ENCODE measurements at places on chromosomes 2 and 18.

DNA sequence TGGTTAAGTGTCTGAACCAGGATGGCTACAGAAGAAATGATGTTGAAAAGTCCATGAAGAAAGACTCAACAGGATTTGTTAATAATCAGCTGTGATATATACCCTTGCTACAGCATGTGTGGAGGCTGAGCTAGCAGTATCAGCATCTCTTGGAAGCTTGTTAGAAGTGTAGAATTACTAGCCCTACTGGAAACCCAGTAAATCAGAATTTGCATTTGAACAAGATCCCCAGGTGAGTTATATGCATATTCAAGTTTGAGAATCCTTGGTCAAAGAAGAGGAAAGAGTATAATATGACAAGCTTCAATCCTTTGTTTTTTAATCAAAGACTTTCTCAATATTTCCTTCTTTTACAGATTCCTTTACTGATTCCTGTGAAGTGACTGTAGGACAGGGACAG, 109.0 kb upstream of the KCNJ3 start:
- no peak for DNase-seq

- no peak for DNase-seq
Measured at GRCh38 chr2:184834699-184835397, 236.5 kb downstream of the ZNF804A start.

GRCh38 chr2:207149249-207150213, 16.2 kb downstream of the KLF7 start:
- no peak for DNase-seq

DNA sequence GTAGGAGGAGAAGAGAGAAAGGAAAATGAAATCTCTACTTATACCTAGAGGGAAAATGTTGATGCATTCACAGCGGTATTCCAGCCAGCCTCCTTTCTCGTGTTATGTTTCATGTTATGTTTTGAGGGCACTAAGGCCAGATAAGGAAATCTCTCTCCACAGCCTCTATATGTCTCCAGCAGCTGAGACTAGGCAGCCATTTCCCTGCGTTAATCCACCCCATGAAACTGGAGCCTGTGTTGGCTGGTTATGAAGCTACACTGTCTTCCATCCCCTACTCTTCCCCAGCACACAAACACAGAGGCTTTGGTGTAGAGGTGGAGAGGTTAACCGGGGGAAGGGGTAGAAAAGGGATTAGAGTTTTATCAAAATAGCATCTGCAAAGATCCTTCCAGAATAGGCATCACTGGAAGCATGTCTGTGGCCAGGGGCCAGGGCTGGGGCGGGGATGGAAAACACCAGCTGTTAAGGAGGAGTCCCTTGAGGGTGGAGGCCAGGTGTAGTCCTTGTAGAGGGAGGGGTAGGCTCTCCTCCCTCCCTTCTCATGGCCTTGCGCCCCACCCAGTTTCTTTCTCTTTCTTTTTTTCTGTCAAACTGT, 100.9 kb upstream of the TNP1 start:
- no peak for DNase-seq

DNA sequence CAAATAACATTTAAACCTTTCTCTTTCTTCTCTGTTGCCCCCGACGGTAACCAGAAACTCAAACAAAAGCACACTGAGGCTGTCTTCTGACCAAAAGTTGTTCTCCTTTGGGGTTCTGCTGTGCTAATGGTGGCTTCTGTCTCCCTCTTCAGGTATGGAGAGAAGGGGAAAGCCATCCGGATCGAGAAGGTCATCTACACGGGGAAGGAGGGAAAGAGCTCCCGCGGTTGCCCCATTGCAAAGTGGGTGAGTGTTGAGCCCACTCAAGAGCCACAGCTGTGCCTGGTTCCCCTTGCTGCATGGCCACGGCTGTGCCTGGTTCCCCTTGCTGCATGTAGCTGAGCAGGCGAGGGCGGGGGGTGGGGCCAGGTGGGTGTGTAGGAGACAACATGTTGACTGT, 67.4 kb downstream of the BOLA3 start:
- no peak for DNase-seq

DNA sequence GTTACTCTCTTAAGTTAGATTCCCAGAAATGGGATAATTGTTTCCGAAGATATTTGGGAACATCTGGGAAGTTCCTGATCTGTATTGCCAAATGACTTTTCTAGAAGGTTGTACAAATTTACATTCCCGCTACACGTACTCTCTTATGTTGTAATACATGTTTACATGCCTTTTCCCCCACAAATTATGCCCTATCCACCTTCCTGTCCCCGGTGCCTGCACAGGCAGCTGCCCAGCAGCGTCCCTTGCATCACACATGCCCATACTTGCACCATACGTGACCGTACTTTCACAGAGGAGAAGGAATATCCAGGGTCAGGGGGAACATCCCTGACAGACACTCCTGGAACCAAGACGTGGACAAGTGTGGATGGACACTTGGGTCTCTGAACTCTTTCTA, 24.2 kb upstream of the KLF11 start:
- DNase-seq, result no peak

GRCh38 chr2:42102024-42102590, 54.3 kb downstream of the PKDCC start:
- peak; percentile 41 for DNase-seq

DNA sequence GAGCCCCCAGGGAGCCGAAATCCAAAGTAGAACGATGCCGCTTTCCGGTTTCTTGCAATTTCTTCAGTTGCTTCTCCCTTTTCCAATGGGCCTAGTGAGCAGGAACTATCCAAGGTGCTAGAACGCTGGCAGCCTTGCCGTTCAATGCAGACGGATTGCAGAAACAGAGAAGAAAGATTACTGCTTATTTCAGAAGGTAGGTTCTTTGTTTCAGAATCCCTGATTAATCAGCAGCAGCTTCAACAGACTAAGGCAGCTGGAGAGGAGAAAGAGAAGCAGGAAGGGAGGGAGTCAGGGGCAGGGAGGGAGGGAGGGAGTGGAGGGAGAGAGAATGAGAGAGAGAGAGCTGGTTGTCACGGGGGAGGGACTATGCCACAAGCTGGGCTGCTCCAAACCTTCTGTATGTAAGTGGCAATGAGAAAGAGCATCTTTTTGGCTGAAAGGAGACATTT, 576 bp downstream of the NYAP2 start:
- DNase-seq, result peak; percentile 32

- no peak for DNase-seq
Measured at GRCh38 chr2:203693242-203693879, 13.1 kb upstream of the CD28 start.

DNA sequence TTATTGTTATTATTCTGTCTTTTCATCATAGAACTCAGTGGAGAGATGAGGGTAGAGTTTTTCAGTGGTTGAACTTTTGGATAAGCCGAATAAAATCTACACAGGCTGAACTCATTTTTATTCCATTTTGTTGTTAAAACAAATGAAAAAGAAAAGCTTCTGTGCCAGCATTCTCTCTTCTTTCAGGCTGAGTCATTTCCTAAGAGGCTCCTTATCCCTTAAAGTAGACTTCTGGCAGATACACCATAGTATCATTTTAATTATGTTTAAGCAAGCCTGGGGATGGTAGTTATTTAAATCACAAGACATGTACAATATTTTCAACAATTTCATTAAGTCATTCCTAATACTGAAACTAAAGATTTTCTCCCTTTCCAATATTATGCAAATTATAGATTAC, 1364.0 kb upstream of the NRXN1 start:
- DNase-seq, result no peak

- DNase-seq, result peak; percentile 45
Measured at GRCh38 chr2:156340804-156341451, 8.4 kb upstream of the NR4A2 start.

DNA sequence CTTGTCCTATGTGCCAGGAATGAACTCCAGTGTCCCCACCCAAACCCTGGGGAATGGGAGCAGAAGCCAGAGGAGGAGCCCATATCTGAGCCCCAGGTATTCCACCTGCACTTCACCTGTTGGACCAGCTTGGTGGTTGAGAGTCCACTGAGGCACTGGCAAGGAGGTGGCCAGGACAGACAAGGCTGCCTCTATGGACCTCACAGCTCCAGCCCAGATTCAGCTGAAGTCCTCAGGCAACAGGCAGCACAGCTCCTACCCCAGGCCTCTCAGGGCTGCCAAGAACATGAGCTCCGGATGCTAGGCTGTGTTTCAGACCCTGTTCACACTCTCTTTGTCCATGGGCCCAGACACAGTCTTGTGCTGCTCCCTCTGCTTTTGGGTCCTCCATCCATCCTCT, 2.9 kb upstream of the IL1F10 start:
- DNase-seq, result no peak

DNA sequence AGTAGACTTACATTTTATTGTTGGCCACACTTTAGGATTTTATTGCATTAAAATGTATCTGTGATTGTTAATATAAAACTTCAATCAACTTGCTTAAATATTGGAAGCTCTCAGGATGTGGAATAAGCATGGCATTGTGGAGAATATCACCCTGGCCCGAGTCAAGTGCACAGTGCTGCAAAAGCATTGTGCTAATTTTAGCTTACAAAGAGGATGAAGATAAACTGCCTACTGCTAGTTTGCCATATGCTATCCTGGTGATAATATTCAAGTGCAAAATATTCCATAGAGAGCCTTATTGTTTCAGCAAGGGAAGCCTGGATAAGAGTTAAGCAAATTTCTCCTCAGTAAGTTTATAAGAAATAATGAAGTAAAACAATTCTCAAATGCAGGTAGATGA, 54.5 kb downstream of the MEIS1 start:
- no peak for DNase-seq

DNA sequence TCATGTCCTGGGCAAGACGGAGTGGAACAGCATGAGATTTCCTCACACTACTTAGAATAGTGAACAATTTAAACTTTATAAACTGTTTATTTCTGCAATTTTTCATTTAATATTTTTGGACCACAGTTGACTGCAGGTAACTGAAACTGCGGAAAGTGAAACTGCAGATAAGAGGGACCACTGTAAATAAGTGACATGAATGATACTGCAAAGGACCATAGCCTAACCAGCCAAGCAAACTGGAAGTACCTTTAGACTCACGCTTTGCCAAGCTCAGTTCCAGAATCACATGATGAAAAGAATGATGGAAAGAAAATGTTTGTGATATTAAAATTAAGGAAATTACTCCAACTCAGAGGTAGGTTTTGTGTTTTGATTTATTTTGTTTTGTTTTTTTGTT, 94.6 kb upstream of the ITGA4 start:
- DNase-seq, result no peak

DNA sequence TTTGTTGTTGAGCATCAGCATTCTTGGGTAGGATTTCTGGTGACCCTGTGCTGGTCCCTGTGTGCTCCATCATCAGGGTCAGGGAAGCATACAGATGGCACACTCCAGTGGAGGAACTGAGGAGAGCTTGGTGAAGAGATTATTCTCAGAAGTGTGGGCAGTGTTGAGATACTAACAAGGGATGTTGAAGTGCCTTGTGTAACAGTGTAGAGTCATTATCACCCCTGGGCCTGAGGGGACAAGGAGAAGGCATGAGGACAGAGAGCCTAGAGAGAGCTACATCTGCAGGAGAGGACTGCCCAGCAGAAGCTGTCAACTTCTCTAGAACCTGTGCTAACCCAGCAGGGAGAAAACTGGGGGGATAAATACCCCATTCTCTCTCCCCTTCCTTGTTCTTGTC, 189.0 kb downstream of the PLCL1 start:
- DNase-seq, result no peak

DNA sequence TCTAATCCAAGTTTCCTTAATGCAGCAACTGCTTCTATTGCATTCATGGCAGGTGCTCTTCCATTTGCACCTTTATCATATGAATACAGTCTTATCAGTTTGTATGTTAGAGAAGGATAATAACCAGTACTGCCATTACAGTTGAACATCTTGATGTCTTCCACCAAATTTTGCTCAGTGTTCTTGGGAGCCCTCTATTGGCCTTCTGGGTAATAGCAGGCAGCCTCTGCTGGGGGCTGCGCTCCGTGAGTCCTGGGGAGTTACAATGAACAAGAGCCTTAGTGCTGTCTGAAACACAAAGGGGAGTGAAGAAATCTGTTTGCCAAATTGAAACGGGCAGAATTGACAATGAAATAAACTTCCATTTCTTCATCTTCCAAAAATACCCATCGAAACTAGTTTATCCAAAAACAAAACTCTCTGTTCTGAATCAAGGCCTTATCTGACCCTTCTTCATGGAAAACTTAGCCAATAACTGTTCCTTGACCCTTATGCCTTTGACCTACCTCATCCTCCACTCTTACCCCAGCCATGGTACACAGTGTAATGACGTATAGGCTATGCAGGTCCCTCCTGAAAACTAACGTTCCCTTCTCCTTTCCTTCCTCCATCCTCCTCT, 79.9 kb downstream of the ALK start:
- peak; percentile 17 for DNase-seq

Measured in body of pancreas (tissue), 4 donors.